ENCODE measurements at places on chromosomes 7 and 10. TPM values are rescaled to one million over a fixed set of nuclear protein-coding genes. Genes with fewer than 3 reads are reported as not detected.

CALY gene
- total RNA-seq: 0.92 TPM

- DNase-seq: no peak
Measured at GRCh38 chr7:109868215-109868860, 1222.6 kb upstream of the LRRN3 start.

- no peak for DNase-seq
Measured at GRCh38 chr10:30349967-30350735, 1.1 kb upstream of the MTPAP start.

- DNase-seq: no peak
Measured at GRCh38 chr7:117871401-117871777, 1.9 kb downstream of the CTTNBP2 start.

GRCh38 chr10:43424416-43424815, 12.5 kb upstream of the ZNF487 start:
- DNase-seq: no peak

- no peak for DNase-seq
Measured at GRCh38 chr10:86970982-86971231, 2.6 kb downstream of the ADIRF start.

- DNase-seq: no peak
Measured at GRCh38 chr7:107744345-107744750, 406 bp downstream of the CBLL1 start.

- no peak for DNase-seq
Measured at GRCh38 chr10:128000471-128001362, 93.8 kb downstream of the PTPRE start.

LIPJ gene
- total RNA-seq: not detected

- no peak for DNase-seq
Measured at GRCh38 chr10:103463499-103463898, 4.8 kb upstream of the CALHM1 start.

GRCh38 chr10:121240556-121240955, 357.7 kb downstream of the FGFR2 start:
- DNase-seq: peak; percentile 37

- no peak for DNase-seq
Measured at GRCh38 chr7:101231644-101232043, 6.0 kb downstream of the CLDN15 start.

DNA sequence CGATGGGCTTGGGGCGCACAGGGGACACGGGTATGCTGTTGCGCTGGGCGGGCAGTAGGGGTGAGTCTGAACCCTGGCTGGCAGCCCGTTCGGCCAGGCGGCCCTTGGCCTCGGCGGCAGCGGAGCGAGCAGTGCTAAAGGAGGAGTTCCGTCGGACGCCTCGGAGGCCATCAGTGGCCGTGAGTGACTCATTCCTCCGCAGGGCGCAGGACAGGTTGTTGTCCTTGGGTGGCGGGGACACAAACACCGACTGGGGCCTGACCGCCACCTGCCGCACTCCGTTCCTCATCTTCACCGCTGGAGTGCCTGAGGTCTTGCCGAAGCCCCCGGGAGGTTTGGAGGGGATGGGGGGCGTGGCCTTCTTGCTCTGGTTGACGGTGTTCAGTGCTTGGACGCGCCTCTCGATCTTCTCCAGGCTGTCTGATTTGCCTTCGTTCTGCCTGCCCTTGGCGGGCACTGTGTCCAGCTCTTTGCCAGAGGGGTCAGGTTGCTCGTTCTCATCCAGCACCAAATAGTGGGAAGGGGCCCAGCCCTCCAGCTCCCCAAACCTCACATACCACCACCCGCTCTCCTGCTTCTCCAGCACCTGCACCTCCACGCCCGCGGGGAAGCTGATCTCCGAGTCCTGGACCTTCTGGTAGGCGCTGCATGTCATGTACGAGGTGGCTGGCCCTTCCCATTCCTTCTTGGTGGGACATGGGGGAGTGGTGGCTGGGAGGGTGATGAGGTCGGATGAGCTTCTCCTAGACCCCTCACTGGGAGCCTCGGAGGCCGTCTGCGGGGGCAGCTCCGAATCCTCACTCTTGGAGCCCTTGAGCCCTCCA, 108.7 kb downstream of the NEURL1 start:
- DNase-seq: no peak

CYP3A4 gene
- total RNA-seq: 9.7 TPM

DNA sequence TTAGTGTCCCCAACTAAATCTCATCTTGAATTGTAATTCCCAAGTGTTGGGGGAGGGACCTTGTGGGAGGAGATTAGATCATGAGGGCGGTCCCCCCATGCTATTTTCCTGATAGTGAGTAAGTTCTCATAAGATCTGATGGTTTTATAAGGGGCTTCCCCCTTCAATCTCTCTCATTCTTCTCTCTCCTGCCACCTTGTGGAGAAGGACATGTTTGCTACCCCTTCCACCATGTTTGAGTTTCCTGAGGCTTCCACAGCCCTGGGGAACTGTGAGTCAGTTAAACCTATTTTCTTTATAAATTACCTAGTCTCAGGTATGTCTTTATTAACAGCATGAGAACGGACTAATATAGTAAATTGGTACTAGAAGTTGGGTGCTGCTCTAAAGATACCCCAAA, 365.6 kb downstream of the ANKRD7 start:
- DNase-seq: no peak

DNA sequence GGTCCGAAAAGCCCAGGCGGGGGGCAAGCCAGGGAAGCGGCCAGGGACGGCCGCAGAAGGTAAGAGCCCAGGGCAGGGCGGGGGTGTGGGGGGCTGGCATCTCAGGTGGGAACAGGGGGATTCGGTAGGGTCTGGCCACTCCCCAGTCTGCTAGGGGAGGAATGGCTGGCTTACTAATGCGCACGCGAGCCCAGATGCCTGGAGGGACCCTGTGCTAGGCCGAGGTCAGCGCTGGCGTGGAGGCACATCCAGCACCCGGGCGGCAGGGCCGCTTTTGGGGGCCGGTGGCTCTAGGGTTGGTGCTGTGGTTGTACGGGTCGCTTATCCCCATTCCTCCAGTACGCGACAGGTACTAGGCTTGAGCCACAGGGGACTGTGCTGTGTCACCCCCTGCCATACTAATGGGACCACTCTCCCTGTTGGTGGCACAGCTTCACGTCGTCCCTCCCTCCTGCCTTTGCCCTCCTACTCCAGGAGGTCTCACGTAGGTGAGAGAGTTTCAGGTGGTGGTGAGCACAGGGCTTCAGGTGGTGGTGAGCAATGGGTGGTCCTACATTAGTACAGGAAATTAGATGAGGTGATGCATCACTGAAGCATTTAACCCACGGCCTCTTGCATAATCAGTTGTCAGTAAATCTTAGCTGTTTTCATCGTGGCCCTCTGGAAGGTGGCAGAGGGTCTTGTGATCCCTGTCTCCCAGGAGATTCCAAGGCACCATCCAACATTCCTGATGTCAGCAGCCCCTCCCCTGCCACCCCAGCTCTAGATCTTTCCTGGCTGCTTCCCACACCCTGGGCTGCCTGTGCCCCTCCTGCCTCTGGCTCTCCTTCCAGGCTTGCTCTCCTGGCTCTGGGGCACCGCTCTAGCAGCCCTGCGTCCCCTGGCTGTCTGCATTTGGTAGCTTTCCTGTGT, 971 bp downstream of the AEBP1 start:
- DNase-seq: no peak

DNA sequence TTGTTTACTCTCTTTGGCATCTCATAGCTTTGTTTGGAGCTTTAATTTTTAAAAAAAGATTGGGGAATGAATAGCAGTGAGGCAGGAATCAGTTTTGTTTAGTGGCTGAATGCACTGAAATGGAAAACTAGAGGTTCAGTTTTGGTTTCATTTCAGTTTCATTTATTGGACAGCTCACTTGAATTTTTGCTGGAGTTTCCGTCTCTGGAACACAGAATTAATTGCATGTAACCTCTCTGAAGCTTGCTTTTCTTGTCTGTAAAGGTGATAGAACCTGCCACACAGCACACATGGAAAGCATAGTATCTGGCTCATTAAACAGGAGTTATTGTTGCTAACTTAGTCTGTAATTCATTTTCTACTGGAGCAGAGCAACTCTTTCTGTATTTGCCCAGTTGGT, 7.1 kb downstream of the GRM8 start:
- no peak for DNase-seq

AKR1C4 gene
- 9.1 TPM for total RNA-seq

PRKG1 gene
- total RNA-seq: 28.3 TPM

FAM241B gene
- total RNA-seq: 4.0 TPM

DNA sequence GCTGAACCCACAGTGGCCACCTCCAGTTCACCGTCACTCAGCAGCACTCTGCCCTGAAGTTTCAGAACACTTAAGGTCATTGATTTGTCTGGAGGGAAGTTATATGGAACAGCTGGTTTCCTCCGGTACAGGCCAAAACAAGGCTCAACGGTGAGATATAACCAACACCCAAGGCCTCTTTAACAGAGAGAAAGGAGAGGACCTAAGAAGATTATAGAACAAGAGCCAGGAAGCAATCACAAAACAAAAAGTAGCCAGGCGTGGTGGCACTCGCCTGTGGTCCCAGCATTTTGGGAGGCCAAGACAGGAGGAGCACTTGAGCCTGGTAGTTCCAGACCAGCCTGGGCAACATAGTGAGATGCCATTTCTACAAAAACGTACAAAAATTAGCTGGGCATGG, 290.7 kb downstream of the SKIDA1 start:
- no peak for DNase-seq

DNA sequence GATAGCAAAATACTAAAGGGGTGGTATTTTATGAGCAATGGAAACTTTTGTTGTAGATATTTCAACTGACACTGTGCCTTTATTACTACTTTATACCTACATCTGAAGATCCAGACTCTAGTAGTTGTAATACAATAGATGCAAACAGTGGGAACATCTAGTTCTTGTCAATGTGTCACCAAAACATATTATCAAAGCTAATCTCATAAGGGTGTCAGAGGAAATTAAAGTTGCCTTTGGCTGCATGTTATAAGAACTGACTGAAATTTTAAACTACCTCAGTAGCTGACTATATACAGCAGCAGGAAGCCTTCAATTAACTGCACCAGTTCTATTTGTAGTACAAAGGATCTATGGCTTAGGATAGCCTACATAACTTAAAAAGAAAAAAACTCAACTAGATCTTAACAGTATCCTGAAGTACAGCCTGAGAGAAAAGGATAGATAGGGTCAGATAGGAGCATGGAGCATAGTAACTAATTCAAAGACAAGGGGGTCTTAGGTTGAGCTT, 30.9 kb downstream of the HDAC9 start:
- DNase-seq: no peak

- DNase-seq: no peak
Measured at GRCh38 chr7:43540471-43540870, 42.4 kb upstream of the STK17A start.

DNA sequence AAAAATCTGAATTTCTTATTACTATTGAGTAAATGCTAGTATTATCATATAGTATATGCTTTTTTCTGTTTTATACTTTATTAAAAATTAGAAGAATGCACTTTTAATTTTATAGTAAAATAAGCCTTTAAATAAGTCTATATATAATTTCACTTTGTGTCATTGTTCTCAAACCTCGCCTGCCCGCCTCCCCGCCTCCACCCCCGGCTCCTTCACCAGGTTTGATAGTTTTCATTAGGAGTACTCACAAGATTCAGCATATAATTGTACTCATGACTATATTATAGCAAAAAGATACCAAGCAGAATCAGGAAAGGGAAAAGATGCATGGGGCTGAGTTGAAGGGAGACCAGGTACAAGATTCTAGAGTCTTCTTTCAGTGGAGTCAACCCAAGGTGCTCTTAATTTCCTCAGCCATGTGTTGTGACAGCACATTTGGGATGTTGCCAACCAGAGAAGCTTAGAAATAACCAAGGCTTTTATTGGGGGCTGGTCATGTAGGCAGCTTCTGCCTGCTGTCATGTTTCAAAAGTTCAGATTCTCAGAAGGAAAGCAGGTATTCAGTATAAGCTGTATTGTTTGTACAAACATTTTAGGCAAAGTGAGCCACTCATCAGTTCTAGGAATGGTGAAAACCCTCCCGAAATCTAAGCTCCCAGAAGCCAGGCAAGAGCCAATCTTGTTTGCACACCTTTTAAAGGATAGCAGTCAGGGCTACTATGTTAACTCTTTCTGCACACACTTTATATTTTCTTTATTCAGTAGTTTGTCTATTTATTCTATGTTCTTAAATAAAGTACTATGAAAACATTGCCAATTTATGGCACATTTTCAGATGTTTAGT, 12.3 kb downstream of the NHLRC2 start:
- no peak for DNase-seq

RBP3 gene
- total RNA-seq: not detected

DNA sequence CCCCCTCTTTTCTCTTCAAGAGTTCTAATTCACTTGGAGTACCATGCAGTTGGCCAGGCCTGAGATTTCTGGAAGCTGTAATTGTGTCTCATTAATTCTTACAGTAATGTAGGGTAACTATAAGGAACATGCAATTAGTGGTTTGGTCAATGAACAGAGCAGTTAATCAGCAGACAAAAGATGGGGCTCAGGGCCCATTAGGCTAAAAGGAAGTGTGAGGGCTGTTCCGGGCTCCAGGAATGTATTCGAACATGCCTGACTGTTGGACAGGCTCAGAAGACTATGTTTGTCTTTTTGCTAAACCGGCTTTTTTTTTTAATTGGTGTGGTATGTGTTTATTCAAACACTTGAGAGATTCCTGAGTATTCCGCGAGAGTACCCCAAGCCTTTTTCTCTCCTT, 42.5 kb upstream of the FZD8 start:
- no peak for DNase-seq

DNA sequence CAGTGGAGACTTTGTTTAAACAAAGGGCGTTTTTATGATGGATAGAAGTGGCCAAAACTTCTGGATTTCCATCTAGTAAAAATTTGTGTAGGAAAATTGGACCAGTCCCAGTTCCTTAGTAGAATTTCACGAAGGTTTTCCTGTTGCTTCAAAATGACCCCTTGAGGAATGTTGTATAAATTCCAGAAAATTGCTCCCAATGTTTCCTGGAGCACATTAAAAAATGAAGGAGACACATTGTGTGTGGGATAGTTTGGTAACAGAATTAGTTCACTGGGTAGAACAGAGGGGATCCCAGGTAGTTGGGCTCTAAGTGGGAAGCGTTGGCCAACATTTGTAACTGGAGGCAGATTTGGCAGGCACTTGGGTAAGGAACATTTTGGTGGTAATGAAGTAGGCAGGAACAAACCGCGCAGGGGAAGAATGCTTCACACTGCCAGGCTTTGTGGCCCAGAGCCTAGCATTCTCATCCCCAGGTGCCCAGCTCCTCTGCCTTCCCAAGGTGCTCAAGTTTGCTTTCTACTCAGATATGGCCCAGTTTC, 758.6 kb downstream of the AUTS2 start:
- no peak for DNase-seq
